Left renal cortex interstitium (tissue), 4 donors: ENCODE measurements at places on chromosomes 3 and 15. TPM values are rescaled to one million over a fixed set of nuclear protein-coding genes. Genes with fewer than 3 reads are reported as not detected.

DNA sequence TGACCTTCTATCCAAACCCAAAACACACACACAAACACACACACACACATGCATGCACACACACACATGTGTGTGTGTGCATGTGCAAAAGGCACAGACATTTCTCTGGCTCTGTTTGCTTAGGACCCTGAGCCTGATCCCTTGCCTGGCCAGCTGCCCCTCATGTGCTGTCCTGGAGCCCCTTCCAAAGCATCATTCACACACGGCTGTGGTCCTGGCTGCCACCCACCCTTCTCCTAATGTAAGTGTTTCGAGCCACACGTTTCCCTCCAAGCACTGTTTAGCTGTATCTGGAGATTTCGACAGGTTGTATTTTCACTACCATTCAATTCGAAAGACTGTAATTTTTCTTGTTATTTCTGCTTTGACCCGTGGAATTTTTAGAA, 45.8 kb upstream of the KLF13 start:
- DNase-seq = no peak

- no peak for DNase-seq
These were observed 16.0 kb downstream of the DZIP1L start for GRCh38 chr3:138099417-138099816.

DNA sequence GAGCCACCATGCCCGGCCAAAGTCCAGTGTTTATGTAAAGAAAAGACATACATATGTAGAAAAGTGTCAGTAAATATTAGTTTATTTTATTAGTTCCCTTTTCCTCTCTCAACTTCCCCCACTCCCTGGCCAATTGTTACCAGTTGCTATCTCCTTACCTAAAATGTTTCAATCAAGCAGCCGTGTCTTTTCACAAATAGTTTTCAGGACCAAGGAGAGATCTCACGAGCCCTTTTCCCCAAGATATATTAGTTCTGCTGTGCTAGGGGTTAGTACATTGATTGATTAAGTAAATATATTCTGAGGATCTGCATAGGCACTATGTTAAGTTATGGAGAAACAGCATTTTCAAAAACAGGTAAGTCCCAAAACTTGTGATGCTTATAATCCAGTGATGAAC, 87.4 kb downstream of the ZIC4 start:
- no peak for DNase-seq

- DNase-seq = no peak
These were observed 28.4 kb upstream of the SMAD6 start for GRCh38 chr15:66673410-66674322.

GRCh38 chr3:98171071-98171470, 4.6 kb downstream of the OR5H15 start:
- no peak for DNase-seq

- no peak for DNase-seq
These were observed 124.3 kb downstream of the CTNNB1 start for GRCh38 chr3:41323467-41324155.

GRCh38 chr15:52737720-52738119, 52.4 kb downstream of the ONECUT1 start:
- no peak for DNase-seq

DNA sequence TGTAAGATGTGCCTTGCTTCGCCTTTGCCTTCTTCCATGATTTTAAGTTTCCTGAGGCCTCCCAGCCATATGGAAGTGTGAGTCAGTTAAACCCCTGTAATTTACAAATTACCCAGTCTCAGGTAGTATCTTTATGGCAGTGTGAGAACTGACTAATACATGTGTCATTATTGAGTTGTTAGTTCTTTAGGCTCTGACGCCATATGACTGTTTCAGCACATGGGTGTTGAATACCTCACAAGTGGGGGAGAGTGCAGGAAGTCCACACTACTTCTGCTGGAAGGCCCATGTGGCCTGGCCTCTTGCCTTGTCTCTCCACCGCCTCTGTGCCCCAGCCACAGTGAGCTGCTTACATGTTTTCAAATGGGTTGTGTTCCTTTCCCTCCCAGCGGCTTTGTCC, 28.5 kb downstream of the MFSD1 start:
- no peak for DNase-seq

GRCh38 chr15:57321973-57322601, 54.2 kb upstream of the CGNL1 start:
- no peak for DNase-seq

GRCh38 chr15:79244876-79245275, 37.6 kb upstream of the ANKRD34C start:
- no peak for DNase-seq

- no peak for DNase-seq
These were observed 10.7 kb upstream of the CYP8B1 start for GRCh38 chr3:42886294-42886822.

DNA sequence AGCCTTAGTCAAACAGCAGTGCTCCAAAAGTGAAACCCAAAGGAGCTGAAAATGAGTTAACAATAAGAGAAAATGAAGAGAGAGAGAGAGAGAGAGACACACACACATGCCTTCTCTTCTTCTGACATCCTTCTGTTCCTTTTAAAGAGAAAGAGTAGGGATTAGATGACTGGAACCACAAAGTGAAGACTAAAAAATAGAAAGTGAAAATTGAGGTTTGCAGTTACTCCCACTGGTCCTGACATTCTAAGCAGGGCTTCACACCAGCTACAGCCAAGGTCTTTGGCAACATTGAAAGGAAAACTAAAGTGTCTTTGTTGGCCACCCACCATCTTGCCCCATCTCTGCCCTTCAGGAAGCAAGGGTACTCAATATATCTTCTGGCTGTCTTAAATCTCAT, 59.2 kb downstream of the USP50 start:
- DNase-seq = no peak

DNA sequence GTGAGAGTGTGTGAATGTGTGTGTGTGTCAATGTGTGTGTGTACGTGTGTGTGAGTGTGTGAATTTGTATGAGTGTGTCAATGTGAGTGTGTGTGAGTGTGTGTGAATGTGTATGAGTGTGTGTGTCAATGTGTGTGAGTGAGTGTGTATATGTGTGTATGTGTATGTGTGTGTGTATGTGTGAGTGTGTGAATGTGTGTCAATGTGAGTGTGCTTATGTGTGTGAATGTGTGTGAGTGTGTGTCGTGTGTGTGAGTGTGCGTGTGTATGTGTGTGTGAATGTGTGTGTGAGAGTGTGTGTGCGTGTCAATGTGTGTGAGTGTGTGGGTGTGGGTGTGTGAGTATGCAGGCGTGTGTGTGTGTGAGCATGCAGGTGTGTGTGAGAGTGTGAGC, 93.5 kb upstream of the ALDH1A3 start:
- DNase-seq = no peak

GRCh38 chr3:33159981-33160380, 46.2 kb downstream of the CRTAP start:
- DNase-seq = no peak

GRCh38 chr3:108113975-108114374, 23.1 kb upstream of the CD47 start:
- DNase-seq = no peak

DNA sequence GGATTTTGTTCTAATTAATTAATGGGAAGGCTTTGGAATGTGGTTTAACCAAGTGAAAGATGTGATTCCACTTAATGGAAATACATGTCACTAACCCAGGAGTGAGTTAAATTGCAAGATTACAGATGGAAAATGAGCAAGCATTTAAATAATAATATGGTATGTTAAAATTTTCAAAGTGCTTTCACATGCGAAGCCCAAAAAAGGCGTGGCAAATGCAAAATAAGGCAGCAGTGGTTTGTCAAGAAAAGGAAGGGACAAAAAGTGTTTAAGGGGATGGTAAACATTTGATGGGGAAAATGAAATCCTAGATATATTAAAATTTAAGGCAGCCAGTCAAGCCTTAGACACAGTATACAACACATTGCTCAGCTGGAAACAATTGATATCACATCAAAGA, 2.9 kb downstream of the TICRR start:
- DNase-seq = no peak

DNA sequence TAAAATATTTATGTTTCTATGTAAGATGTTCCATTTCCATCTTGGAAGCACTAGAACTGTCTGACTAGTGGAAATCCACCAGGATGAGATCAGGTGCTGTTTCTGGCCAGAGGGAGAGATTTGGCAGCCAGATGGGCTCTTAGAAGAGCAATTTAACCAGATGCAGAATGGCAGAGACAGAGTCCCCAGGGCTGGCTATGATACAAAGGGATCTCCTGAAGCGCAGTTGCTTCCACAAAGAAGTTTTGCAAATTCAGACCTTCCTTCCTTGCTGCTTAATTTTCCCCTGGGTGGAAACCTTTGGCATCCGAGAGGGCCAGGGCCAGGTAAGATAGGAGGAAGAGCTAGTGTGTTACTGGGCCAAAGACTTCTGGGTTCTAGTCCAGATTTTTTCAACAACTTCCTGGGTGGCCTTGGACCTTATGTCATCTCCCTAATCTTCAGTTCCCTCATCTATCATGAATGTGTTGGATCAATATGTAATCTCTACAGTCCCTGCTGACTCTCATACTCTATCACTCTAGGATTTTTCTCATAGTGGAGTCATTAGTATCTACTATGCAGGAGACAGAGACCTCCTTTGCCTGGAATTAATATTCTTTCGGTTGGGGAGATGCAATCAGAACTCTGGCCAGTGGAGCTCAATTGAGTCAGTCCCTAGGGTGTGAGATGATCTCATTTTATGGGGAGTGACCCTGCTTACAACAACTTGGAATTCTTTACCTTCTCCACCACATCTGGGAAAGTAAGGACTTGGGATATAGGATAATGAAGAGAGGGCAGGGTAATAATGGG, 41.1 kb upstream of the NDUFB4 start:
- no peak for DNase-seq

GRCh38 chr3:13666781-13667709, 118.1 kb downstream of the FBLN2 start:
- no peak for DNase-seq

- no peak for DNase-seq
These were observed 156.0 kb upstream of the MCTP2 start for GRCh38 chr15:94075349-94075748.

DNA sequence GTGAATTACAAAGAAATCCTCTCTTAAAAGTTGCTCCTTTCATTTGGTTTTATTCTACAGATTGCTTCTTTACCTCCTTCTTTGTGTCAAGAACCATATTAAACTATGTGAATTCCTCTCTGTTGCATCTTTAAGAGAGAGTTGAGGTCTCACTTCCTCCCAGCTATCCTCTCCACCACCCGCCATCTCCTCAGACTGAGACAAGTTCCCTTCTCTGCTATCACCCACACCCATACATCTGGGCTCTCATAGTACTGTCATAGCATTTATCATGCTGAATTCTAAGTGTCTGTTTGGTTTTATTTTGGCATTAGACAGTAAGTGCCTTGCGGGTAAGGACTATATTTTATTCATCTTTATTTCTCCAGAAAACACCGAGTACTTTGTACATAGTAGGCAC, 54.2 kb downstream of the B3GALNT1 start:
- no peak for DNase-seq

GRCh38 chr15:61063875-61064320, 165.2 kb downstream of the RORA start:
- no peak for DNase-seq

- no peak for DNase-seq
These were observed 46.3 kb upstream of the VEPH1 start for GRCh38 chr3:157549498-157549897.

GRCh38 chr3:66644549-66644948, 143.7 kb upstream of the LRIG1 start:
- no peak for DNase-seq

DNA sequence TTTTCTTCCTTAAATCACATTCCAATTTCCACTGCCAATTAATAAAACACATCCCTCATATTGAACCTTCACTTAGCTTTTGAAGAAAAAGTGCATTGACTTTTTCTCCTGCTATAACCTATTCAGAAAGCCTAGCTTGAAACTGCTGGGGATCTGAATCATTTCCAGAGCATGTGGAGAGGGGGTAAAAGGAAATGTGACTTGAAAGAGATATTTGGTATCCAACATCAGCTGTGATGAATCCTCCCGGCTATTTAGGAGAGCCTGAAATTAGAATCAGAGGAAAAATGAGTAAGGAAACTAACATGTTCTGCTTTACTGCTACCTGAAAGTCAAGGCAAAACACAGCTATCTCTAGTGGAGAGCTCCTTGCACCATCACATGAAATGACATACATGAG, 2.6 kb upstream of the GNB5 start:
- DNase-seq = no peak

DNA sequence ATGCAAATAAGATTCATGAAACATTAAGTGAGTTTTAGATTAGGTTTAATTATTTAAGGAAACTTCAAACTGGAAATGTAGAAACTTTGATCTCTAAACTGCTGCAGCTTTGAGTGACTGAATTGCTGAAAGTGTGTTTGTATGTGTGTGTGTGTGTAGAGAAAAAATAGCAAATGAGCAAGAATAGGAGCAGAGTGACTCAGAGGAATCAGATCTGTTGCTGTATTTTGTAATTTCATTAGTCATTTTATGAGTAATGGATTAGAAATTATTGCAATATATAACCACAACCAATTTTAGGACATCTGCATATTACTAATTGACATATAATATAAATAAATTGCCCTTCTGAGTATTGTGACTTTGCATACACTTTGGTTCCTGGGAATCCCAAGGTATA, 52.8 kb upstream of the SLC9A9 start:
- no peak for DNase-seq

GRCh38 chr15:87293031-87293430, 963.5 kb downstream of the NTRK3 start:
- DNase-seq = no peak

- no peak for DNase-seq
These were observed 76.0 kb upstream of the GSK3B start for GRCh38 chr3:120170223-120170622.

DNA sequence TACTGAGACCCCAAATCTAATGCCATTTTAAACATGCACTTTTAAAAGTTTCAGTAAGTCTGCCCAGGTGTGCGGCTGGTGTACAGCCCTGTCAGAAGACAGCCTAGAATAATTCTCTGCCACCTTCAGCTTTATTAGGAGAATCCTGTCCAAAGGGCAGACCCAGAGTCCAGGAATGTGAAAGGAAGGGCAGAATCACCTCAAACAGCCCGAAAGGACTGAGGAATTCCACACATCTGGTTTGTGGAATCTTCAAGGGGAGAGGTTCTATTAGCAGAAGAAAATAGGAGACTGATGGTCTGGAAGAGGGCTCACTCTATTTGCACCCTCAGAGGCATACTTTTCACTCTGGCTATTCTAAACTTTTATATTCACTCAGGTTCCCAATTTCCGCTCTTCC, 46.6 kb downstream of the TYRO3 start:
- no peak for DNase-seq

DNA sequence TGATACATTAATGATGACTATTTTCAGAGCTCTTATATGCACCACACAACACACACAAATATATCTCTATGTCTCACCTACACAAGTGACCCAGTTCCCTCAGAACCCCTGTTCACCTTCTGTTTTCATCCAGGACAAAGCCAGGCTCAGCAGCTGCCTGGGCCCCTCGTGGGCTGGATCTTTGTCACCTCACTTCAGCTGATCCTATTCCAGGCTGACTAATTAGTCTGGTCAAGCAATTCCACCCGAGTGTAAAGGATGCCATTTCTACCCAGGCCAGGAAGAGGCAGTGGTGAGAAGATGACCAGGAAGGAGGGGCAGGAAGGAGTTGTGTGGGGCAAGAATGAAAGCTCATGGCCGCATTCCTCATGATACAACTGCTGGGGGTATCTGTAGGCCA, 62.3 kb downstream of the DHX30 start:
- no peak for DNase-seq

The STRC gene
- polyA plus RNA-seq = 1.6 TPM

The HIGD2B gene
- 0.09 TPM for polyA plus RNA-seq

The RASGRF1 gene
- polyA plus RNA-seq = 0.55 TPM

The CHRNA7 gene
- 9.7 TPM for polyA plus RNA-seq

The IGDCC3 gene
- 8.1 TPM for polyA plus RNA-seq

The CCR9 gene
- 0.09 TPM for polyA plus RNA-seq

The GPR176 gene
- polyA plus RNA-seq = 13.5 TPM

The CCR8 gene
- polyA plus RNA-seq = not detected

The P2RY14 gene
- 0.91 TPM for polyA plus RNA-seq

The SHC4 gene
- 2.3 TPM for polyA plus RNA-seq

The HGD gene
- polyA plus RNA-seq = 48.3 TPM
